ENCODE measurements at places on chromosomes 2 and 18.

GRCh38 chr2:11661891-11662435, 8.0 kb downstream of the NTSR2 start:
- no peak for DNase-seq

GRCh38 chr2:85194780-85195480, 61.7 kb downstream of the TCF7L1 start:
- DNase-seq: no peak

- DNase-seq: no peak
These were observed 3.4 kb downstream of the CYRIA start for GRCh38 chr2:16661936-16662839.

DNA sequence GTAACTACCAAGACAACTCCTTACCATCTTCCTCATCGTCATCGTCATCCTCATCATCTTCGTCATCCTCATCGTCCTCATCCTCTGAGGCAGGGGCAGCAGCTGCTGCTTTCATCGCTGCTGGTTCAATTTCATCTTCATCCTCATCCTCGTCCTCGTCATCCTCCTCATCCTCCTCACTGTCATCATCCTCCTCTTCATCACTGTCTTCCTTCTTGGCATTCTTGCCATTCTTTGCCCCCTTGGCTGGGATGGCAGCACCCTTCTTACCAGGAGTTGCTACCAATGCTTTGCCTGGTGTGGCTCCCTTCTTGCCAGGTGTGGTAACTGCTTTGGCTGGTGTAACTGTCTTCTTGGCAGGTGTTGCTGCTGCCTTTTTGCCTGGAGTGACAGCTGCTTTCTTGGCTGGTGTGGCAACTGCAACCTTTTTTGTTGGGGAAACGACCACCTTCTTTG, 2.7 kb downstream of the NCL start:
- DNase-seq: no peak

DNA sequence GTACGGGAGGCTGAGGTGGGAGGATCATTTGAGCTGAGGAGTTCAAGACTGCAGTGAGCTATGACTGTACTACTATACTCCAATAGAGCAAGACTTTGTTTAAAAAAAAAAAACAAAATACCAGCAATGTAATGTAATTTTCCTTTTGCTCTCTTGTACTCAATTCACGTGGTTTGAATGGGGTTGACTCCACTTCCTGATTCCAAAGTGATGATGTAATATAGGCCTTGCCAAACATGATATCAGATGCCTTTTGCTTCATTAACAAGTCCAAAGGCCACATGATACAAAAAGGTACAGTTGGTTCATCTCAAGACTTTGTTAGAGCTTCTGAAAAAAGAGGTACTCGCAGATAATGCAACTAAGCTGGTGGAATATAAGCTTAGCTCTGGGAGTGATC, 321.8 kb downstream of the ZEB2 start:
- DNase-seq: no peak

DNA sequence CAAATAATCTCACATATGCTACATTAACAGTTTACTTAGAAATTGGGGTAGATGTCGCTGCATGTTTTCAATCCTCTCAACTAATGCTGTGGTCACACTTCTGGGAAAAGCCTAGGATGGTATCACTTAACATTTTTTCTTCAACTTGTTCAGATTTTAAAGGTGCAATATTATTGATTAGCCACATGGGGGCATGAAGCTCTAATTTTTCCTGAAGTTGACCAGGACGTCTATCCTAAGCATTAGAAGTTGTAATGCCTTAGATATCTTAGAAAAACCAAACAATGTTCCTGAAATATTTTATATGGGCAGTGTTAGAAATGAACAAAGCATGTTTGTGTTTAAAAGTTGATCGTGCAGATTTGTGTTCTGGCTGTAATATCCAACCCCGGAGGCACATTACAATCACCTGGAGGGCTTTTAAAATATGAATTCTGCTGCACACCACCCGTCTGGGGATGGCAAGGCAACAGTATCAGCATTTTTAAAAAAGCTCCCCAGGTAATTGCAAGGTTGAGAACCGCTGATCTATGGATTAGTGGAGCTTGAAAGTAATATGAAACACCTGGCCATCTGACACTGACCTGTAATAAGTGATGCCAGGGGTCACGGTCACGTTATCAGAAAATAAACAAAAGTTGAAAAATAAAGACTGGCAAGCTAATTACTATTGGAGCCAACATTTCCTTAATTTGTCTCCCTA, 100.5 kb upstream of the LMAN1 start:
- DNase-seq: peak; percentile 97

DNA sequence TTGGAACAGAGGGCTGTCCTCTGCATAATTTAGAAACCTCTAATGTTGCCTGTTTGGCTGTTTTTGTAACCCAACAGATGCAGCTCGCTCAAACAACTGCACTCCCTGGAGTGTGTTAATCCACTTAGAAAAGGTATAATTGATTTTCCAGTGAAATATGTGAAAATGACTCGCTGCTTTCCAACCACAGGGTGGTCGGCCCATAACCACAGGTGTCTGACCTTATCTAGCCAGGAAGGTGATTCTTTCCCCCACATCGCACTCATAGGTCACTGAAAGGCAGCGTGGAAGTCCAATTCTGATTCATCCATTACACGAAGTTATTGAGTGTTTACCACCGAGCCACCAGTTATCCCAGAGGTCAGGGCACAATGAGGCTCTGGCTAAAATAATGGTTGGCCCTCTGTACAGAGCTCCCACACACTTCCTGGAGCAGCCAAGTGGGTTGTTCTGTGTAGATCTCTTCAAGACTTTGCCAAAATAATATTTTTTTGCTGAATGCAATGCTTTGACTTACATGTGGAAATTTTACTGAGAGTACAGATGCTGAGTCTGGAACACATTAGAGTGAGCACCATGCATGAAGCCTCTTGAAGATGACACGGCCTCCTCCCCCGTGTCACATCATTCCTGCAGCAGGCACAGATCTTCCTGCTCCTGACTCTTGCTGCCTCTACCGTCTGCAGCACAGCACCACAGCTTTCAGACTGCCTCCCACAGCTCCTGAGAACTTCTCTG, 396.2 kb downstream of the ZNF516 start:
- no peak for DNase-seq

GRCh38 chr2:196827356-196827755, 18.2 kb upstream of the C2orf66 start:
- no peak for DNase-seq

DNA sequence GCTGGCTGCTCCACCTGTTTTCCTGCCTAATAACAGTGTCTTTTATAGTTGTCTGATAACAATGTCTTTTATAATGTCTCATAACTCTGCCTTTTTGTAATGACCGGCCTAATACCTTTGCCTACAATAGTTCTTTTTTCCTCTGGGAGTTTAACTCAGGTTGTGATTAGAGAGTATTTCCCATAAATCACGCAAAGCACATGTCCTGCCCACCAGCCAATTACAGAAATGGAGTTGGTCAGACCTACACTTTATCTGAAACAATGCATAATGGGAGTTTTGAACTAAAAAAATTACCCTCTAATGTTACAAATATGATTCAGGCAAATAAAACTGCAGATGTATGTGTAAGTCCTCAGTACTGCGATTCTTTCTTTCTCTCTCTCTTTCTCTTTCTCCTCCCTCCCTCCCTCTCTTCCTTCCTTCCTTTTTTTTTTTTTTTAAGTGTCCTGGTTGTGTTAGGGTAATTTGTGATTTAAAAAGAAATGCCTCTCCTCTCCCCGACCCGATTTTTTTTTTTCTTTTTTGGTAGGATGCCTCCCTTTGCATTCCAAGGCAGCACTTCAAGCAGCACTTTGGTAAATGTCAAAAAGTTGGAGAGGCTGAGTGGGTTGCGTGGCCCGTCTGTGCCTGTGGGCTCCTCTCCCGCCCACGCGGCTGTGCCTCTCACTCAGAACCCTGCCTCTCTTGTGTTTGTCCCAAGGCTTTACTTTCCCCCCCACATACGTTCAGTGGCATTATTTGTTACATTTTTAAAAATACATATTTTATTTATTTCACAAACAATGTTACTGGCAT, 147.3 kb downstream of the AGAP1 start:
- DNase-seq: no peak

DNA sequence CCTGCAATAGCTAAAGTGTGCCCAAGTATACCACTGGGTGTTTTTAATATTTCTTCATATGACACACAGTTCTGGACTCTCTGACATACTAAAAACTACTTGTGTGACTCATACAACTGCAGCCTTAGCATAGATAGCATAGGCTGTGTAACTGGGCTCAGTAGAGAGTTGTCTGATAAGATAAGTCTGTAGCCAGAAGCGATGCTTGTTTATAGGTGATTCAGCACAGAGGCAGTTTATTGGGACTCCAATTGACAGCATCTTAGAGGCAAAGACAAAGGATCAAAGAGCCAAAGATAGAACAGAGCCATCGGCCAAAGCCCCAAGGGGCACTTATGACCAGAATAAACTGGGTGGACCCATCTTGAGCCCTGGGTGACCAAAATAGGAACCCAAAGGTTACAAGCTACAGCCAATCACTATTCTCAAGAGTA, 42.3 kb downstream of the AAK1 start:
- DNase-seq: no peak

GRCh38 chr2:200255549-200255948, 50.9 kb upstream of the SPATS2L start:
- no peak for DNase-seq

Data from NCI-H1417 treated with DMSO at 0.1 percent for 48 hours (cell line).